ENCODE measurements at places on chromosomes 13 and 19. TPM values are rescaled to one million over a fixed set of nuclear protein-coding genes. Genes with fewer than 3 reads are reported as not detected.

ZNF541 gene
- 0.22 TPM for total RNA-seq

PPFIA3 gene
- 6.6 TPM for total RNA-seq

NUMBL gene
- 7.5 TPM for total RNA-seq

C1QTNF9 gene
- not detected for total RNA-seq

PLIN4 gene
- 1.5 TPM for total RNA-seq

SIRT6 gene
- total RNA-seq, result 6.1 TPM

KLF1 gene
- 0.09 TPM for total RNA-seq

ZNF548 gene
- 16.6 TPM for total RNA-seq

KCNJ14 gene
- total RNA-seq, result 0.26 TPM

TSSK6 gene
- 0.87 TPM for total RNA-seq

PTPRH gene
- total RNA-seq, result 0.33 TPM

IGSF23 gene
- not detected for total RNA-seq

CGB8 gene
- not detected for total RNA-seq

FSTL3 gene
- 3.4 TPM for total RNA-seq

ICAM4 gene
- total RNA-seq, result 0.11 TPM

NECTIN2 gene
- total RNA-seq, result 98.0 TPM

Measured in dermis lymphatic vessel endothelial cell (primary cell).